ENCODE measurements at places on chromosomes 16 and 17.

DNA sequence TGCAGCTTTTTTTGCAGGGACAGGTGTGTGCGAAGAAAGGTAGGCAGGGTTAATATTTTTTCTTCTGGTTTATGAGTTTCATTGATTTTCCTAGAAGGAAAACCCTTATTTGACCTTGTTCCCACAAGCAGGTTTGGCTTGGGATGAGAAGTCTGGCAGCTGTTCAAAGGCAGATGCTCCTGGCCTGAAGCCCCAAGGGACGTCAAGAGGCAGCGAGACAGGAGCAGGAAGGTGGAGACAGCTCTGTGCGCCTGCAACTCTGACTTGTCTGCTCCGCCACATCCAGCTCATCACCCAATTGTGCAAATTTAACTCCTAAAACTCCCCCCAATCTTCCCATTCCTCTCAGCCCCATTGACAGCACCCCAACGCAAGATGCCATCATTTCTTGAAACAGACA, 136.8 kb upstream of the XYLT1 start:
- DNase-seq: no peak

DNA sequence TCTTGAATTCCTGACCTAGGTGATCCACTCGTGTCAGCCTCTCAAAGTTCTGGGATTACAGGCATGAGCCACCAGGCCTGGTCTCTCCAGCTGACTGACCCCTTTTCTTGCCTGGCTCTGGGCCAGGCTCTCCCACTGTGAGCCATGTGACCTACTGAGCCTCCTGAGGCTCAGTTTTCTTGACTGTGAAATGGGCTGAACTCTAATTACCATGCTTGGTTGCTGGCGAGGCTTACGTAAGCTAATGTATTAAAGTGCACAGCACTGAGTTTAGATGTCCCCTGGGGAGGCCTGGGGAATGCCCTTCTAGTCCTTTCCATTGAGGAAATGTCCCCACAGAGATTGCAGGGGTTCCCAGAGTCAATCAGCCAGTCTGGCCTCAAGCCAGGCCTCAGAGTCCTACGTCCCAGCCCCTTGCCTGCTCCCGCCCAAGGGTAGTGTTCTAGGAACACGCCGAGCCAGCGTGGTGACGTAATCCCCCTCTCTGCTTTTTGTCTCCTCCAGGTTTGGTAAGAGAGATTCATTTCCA, 45.8 kb upstream of the LGALS9 start:
- no peak for DNase-seq

DNA sequence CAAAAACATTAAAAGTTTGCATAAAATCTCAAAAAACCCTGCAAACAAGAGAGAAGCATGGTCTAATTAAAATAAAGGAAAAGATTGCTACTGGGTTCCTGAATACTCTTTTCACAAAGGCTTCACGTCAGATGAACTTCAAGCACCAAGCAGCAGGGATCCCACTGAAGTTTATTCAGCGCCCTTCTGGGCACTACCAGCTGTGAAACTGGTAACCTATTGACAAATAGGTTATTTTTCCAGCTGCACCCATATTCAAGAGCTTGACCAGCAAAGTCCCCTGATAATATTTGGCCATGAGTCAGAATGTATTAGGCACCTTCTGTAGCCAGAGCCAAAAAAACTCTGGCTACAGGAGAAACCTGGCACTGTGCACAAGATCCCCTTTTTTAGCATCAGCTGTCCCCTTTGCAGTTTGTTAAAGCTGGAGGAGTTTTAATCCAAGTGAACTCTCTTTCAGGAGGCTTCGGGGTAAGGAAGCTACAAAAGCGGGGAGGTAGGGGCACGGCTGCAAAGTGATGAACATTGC, 60.3 kb downstream of the GRIN2A start:
- DNase-seq: no peak

DNA sequence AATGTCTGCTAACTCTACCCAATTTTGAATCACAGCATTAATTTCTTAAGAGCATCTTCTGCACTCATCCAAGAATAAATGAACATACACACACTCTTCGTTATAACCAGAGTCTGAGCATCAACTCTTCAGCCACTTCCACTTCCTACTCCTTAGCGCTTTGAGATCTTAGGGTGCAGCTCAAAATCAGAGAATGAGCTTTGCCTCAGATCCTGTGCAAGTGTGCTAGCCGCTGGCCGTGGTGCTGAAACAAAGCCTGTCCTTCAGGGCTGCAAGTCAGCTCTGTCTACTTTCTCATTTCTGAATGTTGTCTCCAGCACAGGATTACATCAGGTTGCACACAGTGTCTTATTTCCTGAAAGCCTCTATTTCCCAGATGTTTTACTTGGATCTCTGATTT, 165.4 kb downstream of the AIPL1 start:
- no peak for DNase-seq

GRCh38 chr17:74446551-74447500, 14.9 kb downstream of the GPRC5C start:
- DNase-seq: no peak

- DNase-seq: no peak
Observed at GRCh38 chr17:29240968-29241963, 5.4 kb upstream of the CRYBA1 start.

- DNase-seq: no peak
Observed at GRCh38 chr16:23131436-23131835, 17.8 kb downstream of the USP31 start.

DNA sequence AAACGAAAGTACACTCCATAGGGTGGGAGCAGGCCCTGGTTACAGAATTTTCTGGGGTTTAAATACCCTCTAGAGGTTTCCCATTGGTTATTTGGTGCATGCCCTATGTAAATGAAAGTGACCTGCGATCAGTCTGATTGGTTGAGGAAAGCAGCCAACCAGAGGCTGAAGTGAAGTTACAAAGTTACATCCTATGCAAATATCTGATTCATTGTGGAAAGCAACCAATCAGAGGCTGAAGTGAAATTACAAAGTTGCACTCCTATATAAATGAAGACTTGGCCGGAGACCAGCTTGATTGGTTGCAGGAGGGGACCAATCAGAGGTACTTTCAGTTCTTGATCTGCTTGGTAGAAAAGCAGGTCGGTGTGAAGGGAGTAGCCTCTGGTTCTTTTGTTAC, 24.4 kb downstream of the NAA60 start:
- no peak for DNase-seq

- no peak for DNase-seq
Observed at GRCh38 chr17:56186222-56186786, 33.0 kb downstream of the ANKFN1 start.

- DNase-seq: no peak
Observed at GRCh38 chr17:9959377-9959981, 54.4 kb upstream of the RCVRN start.

All from esophagus squamous epithelium (tissue), 5 donors.